ENCODE measurements at places on chromosomes 1 and 21.

- DNase-seq, result no peak
Measured at GRCh38 chr1:8197493-8198282, 120.2 kb upstream of the SLC45A1 start.

DNA sequence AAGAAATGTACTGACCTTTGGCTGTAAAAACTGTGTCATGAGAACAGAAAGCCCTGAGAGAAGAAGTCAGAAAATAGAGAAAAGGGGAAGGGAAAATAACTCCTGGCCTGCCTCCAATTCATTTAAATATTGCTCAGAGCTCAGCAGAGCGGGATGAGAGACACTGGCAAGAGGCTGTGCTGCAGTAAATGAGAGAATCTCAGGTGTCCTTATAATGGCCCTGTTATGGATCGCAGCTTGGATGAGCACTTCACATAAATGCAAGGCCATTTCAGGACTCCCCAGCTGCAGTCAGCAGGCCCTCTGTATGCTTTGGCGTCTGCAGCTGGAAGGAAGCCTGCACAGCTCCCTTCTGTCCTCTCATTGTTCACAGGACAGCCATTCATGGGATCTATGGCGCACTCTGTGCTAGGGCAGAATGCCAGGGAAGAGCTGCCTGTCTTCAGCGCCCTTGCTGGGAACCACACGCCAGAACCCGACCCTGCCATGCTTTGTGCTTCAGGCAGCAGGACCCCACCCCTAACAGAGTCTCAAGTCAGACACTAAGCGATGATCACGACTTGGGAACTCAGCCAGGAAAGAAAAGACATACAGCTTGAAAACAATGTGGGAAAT lies 20.7 kb upstream of the ABCB10 start:
- DNase-seq, result no peak

DNA sequence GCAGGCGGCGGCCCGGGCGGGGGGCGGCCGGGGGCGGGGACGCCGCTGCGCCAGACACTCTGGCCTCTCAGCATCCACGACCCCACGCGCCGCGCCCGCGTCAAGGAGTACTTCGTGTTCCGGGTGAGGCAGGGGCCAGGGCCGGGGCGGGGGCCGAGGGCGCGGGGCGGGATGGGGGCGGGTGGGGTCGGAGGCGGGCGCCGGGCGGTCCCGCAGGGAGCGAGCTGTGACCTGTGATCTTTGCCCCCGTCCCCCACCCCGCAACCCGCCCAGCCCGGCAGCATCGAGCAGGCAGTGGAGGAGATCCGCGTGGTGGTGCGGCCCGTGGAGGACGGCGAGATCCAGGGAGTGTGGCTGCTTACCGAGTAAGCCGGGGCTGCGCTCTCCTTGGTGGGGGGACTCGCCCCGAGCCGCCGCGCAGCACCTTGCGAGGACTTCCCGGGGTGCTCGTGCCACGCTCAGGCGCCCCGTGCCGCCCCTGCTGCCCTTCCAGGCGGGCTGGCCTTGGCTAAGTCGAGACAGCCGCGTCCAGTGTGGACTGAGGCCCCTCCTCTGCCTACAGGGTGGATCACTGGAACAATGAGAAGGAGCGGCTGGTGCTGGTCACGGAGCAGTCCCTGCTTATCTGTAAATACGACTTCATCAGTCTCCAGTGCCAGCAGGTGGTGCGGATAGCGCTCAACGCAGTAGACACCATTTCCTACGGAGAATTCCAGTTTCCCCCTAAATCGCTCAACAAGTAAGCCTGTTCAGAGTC lies 514 bp downstream of the TPRG1L start:
- no peak for DNase-seq

- DNase-seq, result peak; percentile 95
Measured at GRCh38 chr1:2049718-2050431, at the start of gene PRKCZ. TSS of gene PRKCZ (plus strand) at chr1:2050411. CDS start at chr1:2050631, 220 bp downstream.

DNA sequence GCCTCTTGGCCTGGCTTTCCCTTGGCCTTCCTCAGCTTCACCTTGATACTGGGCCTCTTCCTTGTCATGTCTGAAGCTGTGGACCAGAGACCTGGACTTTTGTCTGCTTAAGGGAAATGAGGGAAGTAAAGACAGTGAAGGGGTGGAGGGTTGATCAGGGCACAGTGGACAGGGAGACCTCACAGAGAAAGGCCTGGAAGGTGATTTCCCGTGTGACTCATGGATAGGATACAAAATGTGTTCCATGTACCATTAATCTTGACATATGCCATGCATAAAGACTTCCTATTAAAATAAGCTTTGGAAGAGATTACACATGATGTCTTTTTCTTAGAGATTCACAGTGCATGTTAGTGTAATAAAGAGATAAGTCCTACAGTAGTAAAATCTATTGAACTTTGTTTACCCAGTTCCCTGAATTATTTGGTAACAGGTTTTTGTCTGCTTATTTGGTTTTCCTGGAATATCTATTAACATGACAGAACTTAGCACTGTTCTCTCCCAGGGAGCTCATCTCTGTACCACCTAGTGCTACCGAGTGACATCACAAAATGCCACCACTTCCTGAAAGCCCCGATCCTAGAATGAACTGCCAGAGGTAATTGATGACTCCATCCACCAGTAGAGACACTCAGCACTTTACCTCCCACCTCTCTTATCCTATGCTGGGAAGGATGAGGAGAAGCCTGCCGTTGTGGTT lies 22.2 kb downstream of the UBE2T start:
- DNase-seq, result no peak

DNA sequence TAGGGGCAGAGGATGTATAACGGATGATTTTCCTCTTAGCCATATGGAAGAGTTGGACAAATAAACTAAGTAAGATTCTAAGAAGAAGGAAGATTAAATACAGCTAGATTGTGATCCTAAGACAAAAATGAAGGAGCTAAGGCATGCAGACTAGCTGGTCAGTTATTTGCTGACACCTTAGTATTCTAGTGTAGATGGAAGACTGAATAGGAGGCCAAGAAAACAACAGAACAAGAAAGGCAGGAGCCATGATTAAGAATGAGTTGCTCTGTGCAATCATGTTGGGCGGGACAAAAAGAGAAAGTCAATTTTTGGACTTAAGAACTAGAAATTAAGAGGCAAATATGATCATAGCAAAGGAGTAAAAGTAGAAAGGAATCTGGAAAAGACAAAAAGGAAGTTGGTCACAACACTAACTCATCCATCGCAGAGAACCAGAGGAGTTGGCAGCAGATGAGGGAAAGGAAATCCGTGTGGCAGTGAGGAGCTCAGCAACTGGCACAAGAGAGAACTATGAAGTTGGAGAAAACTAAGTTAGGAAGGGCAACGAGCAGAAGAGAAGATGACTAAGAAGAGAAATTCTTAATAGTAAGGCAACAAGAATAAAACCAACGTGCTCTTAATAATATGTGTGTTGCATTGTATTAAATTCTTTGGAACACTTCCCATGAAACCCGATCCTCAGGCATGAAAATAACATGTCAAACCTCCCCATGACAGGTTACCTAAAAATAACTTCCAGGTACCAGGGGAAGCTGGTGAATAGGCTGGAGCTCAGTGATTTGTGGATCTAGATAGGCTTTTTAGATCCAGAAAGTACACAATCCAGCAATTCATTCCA lies 234.4 kb downstream of the LTN1 start:
- no peak for DNase-seq

- no peak for DNase-seq
Measured at GRCh38 chr1:247376659-247377058, 39.3 kb upstream of the NLRP3 start.

- no peak for DNase-seq
Measured at GRCh38 chr21:31675960-31676359, 16.5 kb downstream of the SOD1 start.

- no peak for DNase-seq
Measured at GRCh38 chr1:198541737-198542136, 1.3 kb upstream of the ATP6V1G3 start.
